ENCODE measurements at places on chromosomes 16 and 17. TPM values are rescaled to one million over a fixed set of nuclear protein-coding genes. Genes with fewer than 3 reads are reported as not detected.

DNA sequence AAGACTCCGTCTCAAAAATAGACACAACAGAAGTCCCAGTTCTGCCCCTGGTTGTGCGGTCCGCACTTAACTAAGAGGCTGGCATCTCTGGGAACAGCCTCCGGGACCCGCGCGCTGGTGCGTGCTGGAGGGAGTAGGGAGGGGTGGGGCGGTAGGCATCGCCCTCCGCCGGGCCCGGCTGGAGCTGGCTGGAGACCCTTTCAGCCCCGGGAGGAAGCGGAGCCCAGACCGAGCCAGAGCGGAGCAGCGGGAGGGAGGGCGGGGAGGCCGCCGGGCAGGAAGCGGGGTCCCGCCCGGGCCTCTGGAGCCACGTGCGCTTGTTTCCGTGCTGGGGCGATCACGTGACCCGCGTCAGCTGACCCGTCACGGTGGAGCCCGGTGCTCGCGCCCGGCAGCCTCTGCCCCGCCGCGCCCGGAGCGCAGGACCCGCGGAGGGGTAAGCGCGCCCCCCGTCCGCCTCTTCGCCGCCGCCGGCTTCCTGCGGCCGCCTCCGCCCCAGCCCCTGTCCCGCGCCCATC, at the start of gene WDR81:
WDR81 (plus strand) TSS at position 354 of the 518 bp plus-strand sequence. CDS start 256 bp downstream, outside the sequence.
- DNase-seq = peak; percentile 57

DNA sequence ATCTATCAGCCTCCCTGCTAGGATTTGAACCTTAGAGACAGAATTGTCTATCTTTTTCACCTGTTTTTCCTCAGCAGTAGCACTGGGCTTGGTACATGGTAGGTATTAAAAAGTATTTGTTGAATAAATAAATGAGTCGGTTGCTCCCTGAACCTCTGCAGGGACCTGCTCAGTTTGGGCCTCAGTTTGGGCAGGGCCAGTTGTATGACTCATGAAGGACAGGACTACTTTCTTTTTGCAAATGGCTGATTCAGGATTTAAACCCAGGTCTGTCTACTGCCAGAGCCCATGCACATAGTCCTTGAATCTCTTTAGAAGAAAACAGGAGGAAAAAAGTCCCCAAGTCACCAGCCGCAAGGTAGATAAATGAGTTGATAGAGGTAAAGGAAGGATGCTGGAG, 3.1 kb downstream of the MMP2 start:
- no peak for DNase-seq

DNA sequence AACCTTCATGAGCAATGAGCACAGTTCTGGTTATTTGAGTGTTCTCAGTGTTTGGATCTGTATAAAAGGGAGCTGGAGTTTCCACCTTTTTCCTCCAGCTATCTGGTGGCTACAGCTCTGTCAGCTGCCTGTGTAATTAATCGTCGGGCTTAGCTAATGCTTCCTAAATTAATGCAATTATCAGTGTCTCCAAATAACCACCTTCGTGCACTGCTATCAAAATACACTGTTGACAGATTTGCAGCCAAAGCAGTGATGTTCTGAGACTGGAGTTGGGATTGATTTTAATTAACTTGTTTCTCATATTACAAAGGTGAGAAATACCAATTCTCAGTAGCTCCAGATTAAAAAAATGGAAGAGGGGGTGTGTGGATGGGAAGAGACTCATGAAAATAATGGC, 325.8 kb downstream of the CBLN1 start:
- DNase-seq = no peak

GRCh38 chr17:74126179-74126900, 77.1 kb upstream of the RPL38 start:
- DNase-seq = no peak

FOXC2 gene
- total RNA-seq = 0.16 TPM

CASKIN1 gene
- total RNA-seq = 0.06 TPM

- DNase-seq = no peak
These were observed 2.0 kb upstream of the ORAI3 start for GRCh38 chr16:30946671-30947540.

- DNase-seq = no peak
These were observed 38.5 kb downstream of the SLC7A5 start for GRCh38 chr16:87830673-87831420.

DNA sequence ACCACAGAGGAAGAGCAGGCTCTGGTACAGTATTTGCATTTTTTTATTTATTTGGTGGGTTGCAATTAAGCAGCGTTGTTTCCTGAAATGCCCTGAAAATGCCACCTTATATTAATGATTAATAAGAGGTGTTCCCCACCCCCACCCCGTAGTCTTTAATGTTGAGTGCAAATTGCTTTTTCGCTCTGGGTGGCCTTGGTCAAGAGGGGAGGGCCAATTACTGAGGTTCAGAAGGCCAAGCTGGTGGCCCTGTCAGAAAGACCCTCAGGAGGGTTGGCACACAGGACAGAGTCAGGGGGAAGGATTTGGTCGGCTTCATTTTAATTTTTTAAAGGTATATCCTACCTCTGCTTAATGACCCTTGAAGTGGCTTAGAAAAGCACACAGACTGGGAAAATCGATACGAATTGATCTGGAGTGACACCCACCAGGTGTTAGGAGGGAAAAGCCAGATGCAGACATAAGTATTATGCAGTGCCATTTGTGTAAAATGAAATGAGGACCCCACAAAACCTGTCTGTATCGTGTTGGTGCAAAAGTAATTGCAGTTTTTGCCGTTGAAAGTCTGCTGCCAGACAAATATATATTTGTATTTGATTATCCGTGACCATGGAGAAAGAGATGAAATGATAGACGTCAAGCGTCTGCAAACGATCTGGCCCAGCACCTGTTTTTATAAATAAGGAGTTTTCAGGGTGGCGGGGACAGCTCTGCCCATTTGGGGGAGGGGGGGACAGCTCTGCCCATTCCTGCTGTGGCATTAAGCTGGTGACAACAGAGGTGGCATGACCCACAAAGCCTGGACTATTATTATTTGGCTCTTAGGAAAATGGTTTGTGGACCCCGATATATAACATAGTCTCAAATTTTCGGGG, 143.8 kb upstream of the PLCG2 start:
- DNase-seq = no peak

KRT33B gene
- not detected for total RNA-seq

GRCh38 chr16:73054498-73054812, 6.5 kb upstream of the ZFHX3 start:
- no peak for DNase-seq

SLC46A1 gene
- total RNA-seq = 0.49 TPM

DNA sequence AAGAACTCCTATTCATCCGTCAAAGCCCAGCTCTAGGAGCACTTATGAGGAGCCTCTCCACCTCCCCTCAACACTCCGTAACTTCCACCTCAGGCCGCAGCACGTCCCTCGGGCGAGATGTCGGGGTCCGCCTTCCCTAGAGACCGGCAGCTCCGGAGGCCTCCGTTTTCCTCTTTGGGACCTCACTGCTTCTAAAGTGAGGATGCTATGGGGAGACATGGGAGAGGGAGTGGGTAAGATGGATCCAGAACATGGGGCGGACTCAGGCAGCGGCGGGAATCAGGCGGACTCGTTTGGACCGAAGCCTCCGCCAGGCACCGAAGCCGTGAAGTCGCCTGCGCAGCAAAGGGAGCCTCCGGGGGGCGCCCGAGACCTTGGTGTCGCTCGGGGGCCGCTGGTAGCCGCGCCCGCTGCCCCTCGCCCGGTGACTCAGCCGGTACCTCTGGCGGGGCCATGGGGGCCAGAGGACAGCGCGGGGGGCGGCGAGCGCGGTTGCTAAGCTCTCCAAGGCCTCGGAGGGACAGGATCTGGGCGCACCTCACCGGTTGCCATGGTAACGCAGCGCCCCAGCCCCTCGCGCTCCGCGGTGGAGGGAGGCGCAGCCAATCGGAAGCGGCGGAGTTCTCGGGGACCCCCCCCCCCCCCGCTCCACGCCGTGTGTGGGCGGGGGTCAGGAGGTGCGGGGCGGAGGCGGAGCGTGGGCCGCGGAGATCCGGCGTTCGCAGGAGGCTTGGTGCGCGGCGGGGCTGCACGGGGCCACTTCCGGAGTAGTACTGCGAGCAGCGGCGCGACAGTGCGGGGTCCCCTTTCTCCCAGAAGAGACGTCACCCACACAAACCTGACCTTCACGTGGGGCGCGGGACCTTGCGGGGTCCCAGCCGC, 1.3 kb upstream of the HIC1 start:
- peak; percentile 61 for DNase-seq

DNA sequence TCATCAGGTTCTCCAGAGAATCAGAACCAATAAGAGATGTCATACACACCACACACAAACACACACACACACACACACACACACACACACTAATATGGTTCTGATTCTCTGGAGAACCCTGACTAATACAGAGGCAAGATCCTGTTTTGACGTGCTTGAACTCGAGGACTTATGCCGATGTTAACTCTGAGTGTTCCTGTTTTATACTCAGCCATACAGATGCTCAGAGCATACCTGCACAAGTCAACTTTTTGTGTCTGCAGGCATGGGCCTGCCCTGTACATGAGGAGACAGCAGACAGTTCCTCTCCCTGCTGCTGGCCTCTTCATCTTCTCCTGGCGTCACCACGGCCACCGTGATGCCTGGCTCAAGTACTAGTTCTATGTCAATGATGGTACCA, 635.9 kb downstream of the WWOX start:
- DNase-seq = no peak

DNA sequence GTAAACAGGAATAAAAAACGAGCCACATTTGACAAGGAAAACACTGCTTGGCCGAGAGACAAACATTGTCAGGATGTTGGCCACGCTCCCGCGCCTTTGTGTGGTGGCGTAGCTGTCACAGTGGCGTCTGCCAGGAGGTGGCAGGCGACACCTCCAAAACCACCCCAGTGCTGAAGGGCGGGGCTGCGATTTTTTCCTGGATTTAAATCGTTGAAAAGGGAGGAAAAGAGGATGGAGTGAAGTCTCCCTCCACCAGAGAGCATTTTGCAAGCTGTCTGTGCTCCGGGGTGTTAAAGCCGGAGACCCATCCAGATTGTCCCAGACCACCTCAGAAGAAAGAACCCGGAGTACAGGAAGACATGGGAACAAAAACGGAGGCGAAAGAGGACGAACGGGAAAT, 12.7 kb downstream of the MRM3 start:
- peak; percentile 55 for DNase-seq

DNA sequence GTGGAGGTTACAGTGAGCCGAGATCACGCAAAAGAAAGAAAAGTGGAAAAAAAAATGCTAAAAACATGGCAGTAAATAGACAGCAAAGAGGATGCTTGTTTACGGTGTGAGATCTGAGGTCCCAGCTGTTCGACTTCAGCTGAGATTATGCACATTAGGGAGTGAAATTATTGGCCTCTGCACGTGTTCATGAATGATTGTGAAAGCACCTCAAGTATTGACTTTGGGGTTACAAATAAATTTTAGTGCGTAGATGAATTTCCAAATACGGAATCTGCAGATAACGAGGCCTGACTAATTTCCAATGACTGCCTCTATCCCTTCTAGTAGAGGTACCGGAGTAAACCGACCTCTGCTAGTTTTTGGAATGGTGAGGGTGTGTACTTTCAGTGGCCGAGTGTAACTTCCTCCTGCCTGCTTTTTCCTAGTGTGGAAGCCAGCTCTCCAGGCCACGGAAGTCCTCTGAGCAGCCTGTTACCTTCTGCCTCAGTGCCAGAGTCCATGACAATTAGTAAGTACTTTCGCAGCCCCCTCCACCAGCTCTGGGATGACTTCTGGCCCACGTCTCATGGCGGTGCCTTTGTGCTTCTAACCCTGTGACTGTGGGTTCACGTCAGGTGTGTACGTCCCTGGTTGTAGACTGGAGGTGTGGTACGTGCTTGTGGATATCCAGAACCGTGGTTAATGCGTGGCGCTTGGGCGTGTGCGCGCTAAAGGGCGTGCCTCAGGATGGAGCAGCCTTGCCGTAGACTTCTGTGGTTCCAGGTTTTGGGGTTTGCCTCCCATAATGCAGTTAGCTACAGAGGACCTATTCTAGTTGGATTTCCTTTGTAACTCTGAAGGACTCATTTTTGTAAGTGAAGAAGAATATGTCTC, 102.1 kb downstream of the SNX29 start:
- DNase-seq = no peak

GRCh38 chr16:13056607-13057006, 155.2 kb downstream of the SHISA9 start:
- no peak for DNase-seq

SLC47A1 gene
- total RNA-seq = not detected

TBC1D3C gene
- not detected for total RNA-seq

GRCh38 chr17:80838311-80839025, 153.2 kb upstream of the CHMP6 start:
- DNase-seq = no peak

DNA sequence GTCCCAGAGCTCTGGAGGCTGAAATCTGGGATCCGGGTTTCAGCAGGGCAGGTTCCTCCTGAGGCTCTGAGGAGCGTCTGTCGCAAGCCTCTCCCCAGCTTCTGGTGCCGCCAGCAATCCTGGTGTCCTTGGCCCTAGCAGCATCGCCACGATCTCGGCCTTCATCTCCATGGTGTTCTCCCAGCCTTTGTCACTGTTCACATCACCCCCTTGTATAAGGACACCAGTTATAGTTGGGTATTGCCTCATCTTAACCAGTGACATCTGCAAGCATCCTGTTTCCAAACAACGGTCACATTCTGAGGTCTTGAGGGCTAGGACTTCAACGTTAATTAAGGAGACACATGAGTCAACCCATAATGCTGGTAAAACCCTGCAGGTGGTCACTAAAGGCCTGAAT, 2.8 kb upstream of the PPP1R27 start:
- no peak for DNase-seq
